ENCODE measurements at places on chromosomes 12 and 14. TPM values are rescaled to one million over a fixed set of nuclear protein-coding genes. Genes with fewer than 3 reads are reported as not detected.

Gene FAM90A1
- total RNA-seq = 0.43 TPM

Gene RDH11
- 58.4 TPM for total RNA-seq

Gene KRT82
- not detected for total RNA-seq

Gene RNASE3
- not detected for total RNA-seq

Gene RPS6KL1
- total RNA-seq = 5.1 TPM

Gene CABP1
- total RNA-seq = 0.23 TPM

Gene MFAP5
- 2.8 TPM for total RNA-seq

Gene DNAI7
- 0.49 TPM for total RNA-seq

Gene KRT8
- total RNA-seq = 223 TPM

Gene RESF1
- 72.3 TPM for total RNA-seq

Gene SERPINA12
- not detected for total RNA-seq

DNA sequence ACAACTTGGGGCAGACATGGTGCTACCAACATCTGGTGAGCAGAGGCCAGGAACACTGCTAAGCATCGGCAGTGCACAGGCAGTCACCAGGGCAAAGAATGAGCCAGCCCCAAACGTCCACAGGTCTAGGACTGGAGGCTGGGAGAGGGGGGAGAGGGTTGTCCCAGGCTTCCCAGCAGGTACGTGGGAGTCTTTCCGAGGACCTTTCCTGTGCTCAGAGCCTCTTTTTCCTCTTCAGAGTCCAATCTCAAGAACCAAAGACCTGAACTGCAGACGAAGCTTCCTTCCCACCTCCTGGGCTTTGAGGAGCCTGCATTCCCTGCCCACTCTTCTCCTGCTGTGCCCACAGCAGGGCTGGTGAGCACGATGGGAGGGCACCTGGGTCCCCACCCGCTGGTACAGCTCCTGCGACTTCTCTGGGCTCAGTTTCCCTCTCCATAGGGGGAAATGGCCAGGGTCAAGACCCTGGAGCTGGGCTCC is 48.7 kb downstream of the DLK1 start:
- no peak for DNase-seq

DNA sequence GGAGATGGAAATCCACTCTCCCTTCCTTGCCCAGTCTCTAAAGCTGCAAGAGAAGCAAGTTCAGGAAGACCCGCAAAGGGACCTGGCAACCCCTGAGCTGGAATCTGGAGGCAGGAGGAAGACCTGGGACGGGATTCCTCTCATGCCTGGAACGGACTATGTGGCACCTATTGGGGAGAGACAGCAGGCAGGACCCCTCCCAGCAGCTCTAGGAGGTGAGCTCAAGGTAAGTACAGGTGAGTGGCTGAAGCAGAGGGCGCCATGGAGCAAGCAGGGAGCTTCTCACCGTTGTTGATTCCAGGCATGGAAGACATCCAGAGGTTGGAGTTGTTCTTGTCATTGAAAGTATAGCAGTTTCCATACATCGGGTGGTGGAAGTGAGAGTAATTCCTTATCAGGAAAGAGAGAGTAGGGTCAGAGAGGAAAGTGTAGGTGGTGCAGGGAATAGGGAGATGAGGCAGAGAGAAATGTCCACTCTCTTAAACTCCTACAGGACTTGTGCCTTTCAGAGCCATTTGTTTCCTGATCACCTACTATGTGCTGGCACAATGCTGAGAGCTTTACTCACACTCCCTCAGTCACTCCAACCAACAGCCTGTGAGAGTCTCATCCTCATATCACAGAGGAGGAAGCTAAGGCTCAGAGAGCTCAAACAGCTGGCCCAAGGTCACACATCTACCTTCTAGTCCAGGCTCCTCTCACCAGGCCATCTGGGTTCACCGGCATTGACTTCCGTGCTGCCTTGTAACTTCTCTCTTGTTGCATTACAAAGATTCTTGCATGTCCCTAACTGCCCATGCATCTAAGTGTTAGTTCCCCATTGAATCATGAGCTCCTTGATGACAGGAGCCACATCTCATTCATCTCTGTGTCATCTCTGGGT is 13.9 kb upstream of the TNFRSF1A start:
- DNase-seq = no peak

GRCh38 chr14:73246387-73247150 is 9.3 kb downstream of the PAPLN start:
- DNase-seq = no peak

DNA sequence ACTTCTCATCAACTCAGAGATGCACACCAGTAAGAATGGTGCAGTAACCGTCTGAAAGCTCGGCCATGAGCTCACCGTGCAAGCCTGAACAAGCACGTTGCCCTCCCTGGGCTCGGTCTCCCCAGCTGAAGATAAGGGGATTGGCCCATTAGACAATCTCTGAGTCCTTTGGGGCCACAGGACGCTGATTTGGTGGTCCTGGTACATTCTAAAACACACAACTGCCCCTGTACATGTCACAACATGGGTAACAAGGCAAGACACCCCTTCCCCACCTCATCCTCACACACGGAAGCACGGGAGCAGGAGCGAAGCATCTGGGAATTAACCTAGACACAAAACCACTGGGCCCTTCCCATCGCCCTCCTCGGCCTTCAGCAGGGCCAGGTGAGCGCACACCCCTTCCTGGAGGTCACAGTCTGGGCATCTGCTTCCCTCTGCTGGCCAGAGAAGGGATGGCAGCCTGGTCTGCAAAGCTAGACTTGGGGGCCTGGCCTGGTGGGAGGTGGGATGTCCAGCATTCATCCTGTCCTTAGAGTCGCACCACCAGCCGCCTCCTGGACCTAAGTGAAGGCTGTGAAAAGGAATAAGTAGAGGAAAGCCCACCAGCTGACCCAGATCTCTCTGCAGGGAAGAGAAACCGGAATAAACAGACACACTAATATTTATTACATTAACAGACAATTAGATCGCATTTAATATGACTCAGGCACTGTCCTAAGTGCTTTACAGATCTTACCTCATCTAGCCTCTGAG is 18.9 kb upstream of the SMUG1 start:
- DNase-seq = peak; percentile 84

GRCh38 chr12:57243521-57244311 is 7.3 kb downstream of the STAC3 start:
- peak; percentile 87 for DNase-seq

DNA sequence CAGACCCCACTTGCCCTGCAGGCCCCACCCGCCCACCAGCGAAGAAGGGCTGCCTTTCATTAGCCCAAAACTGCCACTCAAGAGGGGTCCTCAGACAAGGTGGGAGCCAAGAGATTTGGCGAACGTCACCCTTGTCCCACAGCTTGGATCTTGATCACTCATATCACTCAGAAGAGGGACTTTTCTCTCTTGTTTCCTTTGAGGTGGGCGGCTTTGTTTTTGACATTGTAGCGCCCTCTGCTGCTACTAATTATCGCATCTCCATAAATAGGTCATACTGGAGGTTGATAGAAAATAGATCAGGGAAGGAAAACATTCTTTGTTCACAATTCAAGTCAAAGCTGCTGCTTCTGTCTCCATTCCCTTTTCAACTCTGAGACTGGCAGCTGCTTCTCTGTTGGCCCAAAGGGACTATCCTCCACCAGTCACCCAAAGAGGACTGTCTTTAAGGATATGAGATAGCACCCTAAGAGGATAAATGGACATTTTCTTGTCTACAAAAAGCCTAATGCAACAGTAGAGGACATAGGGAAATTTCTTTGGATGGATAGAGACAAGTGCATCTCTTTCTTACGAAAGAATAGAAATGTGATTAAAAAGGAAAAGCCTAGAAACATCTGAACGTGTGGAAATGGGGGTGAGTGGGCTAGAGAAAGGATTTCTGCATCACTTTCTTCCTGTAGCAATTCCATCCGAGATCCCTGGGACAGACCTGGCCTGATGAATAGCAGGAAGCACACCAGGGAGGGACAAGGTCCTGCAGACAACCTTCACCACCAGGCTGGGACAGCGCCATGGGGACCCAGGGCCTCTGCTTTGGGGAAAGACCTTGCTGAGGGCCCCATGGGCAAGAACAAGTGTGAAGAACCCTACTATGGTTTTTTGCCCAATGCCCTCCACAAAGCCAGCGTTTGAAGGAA is 115.8 kb downstream of the DAD1 start:
- DNase-seq = no peak

DNA sequence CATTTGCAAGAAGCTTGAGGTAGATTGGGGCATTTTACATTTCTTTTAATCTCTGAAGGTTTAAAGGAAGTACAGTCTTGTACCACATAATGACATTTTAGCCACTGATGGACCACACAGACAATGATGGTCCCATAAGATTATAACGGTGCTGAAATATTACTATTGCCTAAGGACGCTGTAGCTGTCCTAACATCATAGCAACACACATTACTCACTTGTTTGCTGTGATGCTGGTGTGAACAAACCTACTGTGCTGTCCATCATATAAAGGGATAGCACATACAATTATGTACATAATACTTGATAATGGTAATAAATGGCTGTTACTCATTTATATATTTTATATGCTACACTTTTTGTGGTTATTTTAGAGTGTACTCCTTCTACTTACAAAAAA is 127.1 kb upstream of the CPNE8 start:
- DNase-seq = no peak

- DNase-seq = no peak
These were observed 6.5 kb upstream of the PIWIL1 start for GRCh38 chr12:130331146-130331545.

- no peak for DNase-seq
These were observed 13.6 kb downstream of the SFSWAP start for GRCh38 chr12:131724534-131724933.

- no peak for DNase-seq
These were observed 117.4 kb downstream of the TGFB3 start for GRCh38 chr14:75864352-75864751.

DNA sequence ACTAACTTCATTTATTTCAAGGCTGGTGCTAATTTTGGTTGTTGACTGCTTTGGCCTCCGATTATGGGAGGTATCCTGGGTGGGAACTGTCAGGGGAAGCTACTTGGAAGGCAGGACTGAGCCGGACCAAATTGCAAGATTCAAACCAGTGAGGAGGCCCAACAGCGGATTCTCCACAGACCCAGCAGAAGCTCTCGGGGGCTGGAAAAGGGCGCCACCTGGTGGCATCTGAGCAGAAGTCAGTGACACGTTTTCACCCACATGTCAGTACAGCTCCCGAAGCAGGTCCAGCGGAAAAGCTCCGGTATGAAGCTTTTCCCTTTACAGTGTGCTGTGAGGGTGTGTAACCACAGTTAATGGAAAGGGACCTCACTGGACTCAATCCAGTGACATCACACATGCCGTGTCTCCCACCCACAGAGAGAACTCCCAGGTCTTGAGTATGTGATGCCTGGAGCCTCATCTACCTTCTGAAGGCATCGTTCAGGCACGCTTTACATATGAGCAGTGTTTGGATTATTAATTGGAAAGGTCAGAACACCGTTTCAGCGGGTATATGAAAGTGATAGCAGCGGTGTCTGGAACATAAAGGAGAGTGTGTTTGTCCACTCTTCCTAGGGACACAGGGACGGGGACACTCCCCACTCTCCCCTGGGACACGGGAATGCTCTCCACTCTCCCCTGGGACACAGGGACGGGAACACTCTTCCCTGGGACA is 3.6 kb upstream of the P2RX2 start:
- DNase-seq = peak; percentile 86

DNA sequence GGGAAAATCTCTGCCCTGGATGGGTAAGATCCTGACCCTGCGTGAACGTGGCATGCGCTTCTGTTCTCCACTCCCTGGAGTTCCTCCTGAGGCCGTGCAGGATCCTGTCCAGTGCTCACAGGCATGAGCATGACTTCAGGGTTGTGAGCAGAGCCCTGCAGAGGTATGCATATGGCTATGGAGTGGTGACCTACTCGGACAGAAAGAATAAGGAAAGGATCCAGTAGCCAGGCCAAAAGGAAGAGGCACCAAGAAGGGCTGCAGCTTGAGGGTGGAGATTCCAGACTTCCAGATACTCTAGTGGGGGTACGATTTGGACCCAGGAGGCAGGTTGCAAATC is 20.8 kb upstream of the CD27 start:
- DNase-seq = no peak

DNA sequence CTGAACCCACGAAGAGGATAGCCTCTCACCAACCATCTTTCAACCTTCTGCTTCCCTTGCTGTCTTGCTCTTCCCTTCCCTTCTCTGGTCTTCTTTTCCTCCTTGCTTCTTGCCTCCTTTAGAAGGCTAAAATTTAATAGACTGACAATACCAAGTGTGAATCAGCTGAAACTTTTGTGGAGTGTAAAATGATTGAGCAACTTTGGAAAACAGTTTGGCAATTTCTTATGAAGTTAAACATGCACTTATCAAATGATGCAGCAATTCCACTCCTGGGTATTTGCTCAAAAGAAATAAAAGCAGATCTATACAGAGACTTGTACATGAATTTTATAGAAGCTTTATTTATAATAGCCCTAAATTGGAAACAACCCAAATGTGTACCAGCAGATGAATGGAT is 3.3 kb upstream of the KRT86 start:
- no peak for DNase-seq

DNA sequence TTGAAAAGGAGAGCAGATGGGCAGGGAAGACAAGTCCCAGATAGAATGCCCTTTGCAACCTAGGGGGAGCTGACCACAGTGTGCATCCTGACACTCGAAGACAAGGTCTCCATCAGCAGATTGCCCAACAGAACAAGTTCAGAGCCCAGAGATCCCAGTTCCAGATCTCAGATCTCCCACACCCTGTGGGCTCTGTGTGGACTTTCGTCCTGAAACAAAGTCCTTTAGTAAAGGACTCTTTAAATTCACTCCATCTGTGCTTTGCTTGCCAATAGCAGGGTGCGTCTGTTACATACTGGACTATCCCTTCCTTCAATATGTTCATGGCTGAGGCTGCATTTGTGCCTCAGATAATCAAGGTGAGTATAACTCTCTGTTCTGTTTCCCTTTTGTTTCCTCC is 8.7 kb upstream of the C1RL start:
- no peak for DNase-seq

Measured in upper lobe of right lung (tissue), 1 donor.